ENCODE measurements at places on chromosomes 2 and 18. TPM values are rescaled to one million over a fixed set of nuclear protein-coding genes. Genes with fewer than 3 reads are reported as not detected.

Gene MDH1B
- total RNA-seq = not detected

Gene FBXO15
- total RNA-seq = 0.50 TPM

Gene ERICH2
- total RNA-seq = not detected

Gene COL4A4
- 2.3 TPM for total RNA-seq

Gene RMND5A
- total RNA-seq = 63.3 TPM

Gene RPE
- total RNA-seq = 52.4 TPM

Gene HOXD1
- not detected for total RNA-seq

Gene PPP1R1C
- not detected for total RNA-seq

Gene QPCT
- total RNA-seq = 2.1 TPM

Gene DSC3
- total RNA-seq = not detected

Gene EFEMP1
- total RNA-seq = not detected

Gene COL6A3
- 0.10 TPM for total RNA-seq

Gene DPYSL5
- total RNA-seq = not detected

Gene ASXL2
- 27.7 TPM for total RNA-seq

Gene BMP10
- total RNA-seq = not detected

Gene VWC2L
- total RNA-seq = not detected

Gene ACOXL
- total RNA-seq = not detected

Gene GALR1
- total RNA-seq = not detected

Gene PDE11A
- total RNA-seq = not detected

Gene ABCG5
- not detected for total RNA-seq

Gene BUB1
- total RNA-seq = 2.3 TPM

Gene DNAH7
- 0.20 TPM for total RNA-seq

Gene SERPINB10
- total RNA-seq = not detected

Gene UGT1A8
- total RNA-seq = not detected

Gene IL1A
- total RNA-seq = not detected

Gene NR4A2
- 316 TPM for total RNA-seq

Gene HAAO
- total RNA-seq = 0.35 TPM

Gene ALKAL2
- total RNA-seq = 1.1 TPM

Gene CRYBA2
- total RNA-seq = not detected

Gene RND3
- total RNA-seq = not detected

Gene SIGLEC15
- not detected for total RNA-seq

Gene DTYMK
- total RNA-seq = 15.4 TPM

Gene L3MBTL4
- total RNA-seq = 30.0 TPM

Gene DCDC2C
- total RNA-seq = not detected

Gene MC5R
- not detected for total RNA-seq

Gene RTP5
- total RNA-seq = 1.7 TPM

Gene SCN2A
- not detected for total RNA-seq

Gene CFAP53
- 0.20 TPM for total RNA-seq

Gene SP3
- total RNA-seq = 200 TPM

Gene NUP35
- 14.0 TPM for total RNA-seq

Gene RAB17
- total RNA-seq = not detected

All from natural killer cell (primary cell).